ENCODE measurements at places on chromosomes 7 and 10.
A peak's percentile ranks its signal among the peaks of the same experiment; 100 is the strongest.

- no peak for DNase-seq
- no peaks in the 10 kb centered on the region for H3K36me3 ChIP-seq
- H3K4me3 ChIP-seq: no peak overlapping the region
- H3K4me1 ChIP-seq: no peaks in the 10 kb centered on the region
- H3K27me3 ChIP-seq: no peaks in the 10 kb centered on the region
These were observed 44.4 kb downstream of the TACC2 start for GRCh38 chr10:122033224-122033926.

- no peak overlapping the region for H3K27ac ChIP-seq
- no peaks in the 10 kb centered on the region for H3K36me3 ChIP-seq
- DNase-seq: no peak
These were observed 4.3 kb upstream of the LAMB1 start for GRCh38 chr7:108007261-108007660.

DNA sequence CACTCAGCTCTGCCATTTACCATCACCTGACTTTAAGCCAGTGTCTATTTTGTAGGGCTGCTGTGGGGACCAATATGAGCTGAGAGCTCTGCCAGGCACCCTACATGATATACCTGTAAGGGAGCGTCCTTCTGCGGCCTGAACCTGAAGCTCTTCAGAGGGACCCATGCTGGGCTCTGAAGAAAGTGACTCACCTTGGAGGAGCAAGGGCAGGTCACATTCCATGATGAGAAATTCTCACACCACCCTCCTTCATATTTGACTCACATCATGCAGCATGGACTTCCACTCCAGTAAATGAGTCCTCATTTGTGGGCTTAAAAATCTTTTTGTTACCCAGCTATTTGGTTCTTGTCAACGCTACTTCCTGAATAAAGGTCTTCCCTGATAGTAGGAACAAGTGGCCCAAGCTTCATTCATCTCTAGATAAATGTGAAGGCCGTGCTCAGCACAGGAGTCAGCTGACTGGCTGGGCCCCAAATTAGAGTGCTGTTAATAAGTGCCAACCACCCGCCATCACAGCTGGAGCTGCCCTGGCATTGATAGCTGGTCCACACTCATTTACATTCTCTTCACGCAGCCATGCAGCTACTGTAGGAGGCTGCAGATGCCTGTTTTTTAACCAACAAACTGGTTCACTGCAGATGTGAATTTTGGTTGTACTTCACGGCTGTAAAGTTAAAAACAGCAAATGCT, 78.4 kb downstream of the RNF216 start:
- no peaks in the 10 kb centered on the region for H3K27me3 ChIP-seq
- no peak overlapping the region for H3K4me3 ChIP-seq
- no peak overlapping the region for H3K27ac ChIP-seq
- no peak for DNase-seq
- no peaks in the 10 kb centered on the region for H3K4me1 ChIP-seq

DNA sequence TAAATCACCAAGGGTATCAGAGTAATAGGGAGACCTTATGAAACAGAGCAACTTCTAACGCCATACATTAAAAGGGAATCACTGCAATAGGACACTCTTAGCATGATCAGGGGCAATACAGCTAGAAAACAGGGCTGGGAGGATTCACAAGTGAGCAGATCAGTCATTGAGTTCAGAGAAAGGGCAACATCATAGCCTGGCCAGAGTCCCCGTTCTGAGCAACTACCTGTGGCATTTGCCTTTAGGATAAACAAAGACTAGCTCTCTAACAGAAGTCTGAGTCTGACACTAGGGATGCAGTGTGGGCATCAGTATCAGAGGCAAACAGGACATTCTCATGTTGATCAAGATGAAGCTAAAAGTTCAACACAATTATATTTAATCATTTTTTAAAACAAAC, 297.9 kb downstream of the DGKB start:
- no peaks in the 10 kb centered on the region for H3K4me1 ChIP-seq
- H3K36me3 ChIP-seq: no peaks in the 10 kb centered on the region
- DNase-seq: no peak
- H3K27ac ChIP-seq: no peak overlapping the region

- H3K27me3 ChIP-seq: no peaks in the 10 kb centered on the region
- no peaks in the 10 kb centered on the region for H3K36me3 ChIP-seq
- no peak overlapping the region for H3K4me3 ChIP-seq
- DNase-seq: no peak
- no peaks in the 10 kb centered on the region for H3K4me1 ChIP-seq
- no peak overlapping the region for H3K27ac ChIP-seq
These were observed 753.3 kb upstream of the LRRN3 start for GRCh38 chr7:110337646-110338045.

- H3K4me3 ChIP-seq: no peak overlapping the region
- H3K27ac ChIP-seq: no peak overlapping the region
- DNase-seq: no peak
- no peaks in the 10 kb centered on the region for H3K36me3 ChIP-seq
These were observed 80.1 kb upstream of the PRSS1 start for GRCh38 chr7:142669074-142669654.

- no peaks in the 10 kb centered on the region for H3K4me1 ChIP-seq
- H3K36me3 ChIP-seq: no peaks in the 10 kb centered on the region
These were observed 6.4 kb downstream of the NAPEPLD start for GRCh38 chr7:103142494-103142893.

GRCh38 chr10:126170776-126171175, 217.5 kb downstream of the ADAM12 start:
- no peaks in the 10 kb centered on the region for H3K27me3 ChIP-seq
- no peak for DNase-seq
- H3K27ac ChIP-seq: no peak overlapping the region

DNA sequence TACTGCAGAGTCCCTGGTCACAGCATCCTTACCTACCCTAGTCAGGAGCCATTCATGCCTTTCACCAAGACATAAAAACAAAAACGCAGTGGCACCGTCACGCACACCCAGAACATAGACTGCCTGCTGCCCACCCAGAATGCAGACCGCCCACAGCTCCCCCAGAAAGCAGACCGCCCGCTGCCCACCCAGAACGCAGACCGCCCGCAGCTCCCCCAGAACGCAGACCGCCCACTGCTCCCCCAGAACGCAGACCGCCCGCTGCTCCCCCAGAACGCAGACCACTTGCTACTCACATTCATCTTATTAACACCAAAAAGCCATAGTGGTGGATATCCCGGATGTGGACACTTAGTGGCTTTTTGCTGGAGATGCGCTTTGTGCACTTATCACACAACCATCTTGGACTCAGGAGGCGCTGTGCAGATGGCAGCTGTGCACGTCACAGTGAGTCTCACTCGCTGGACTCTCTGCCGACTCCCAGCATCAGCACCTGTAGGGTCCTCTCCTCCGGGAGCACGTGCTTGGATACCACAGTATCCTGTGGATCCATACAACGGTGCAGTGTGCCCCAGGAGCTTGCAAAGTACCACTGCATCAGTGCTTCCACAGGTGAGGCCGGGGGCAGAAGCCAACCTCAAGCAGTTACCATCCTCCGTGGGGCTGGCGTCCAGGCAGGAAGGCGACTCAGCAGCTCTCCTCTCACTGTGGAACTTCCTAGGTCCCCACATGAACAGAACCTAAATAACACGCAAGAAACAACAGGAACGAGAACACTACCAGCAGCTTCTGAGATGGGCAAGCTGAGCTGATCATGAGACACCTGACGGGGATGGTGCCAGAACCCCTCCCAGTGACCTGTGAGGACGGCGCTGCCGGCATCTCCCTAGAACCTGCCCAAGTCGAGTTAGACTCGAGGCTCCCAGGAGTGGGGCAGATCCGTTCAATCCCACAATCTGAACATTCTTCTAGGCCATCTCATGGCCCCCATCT, 161.0 kb downstream of the DIP2C start:
- H3K36me3 ChIP-seq: no peaks in the 10 kb centered on the region
- no peak for DNase-seq
- H3K27ac ChIP-seq: no peak overlapping the region
- H3K4me1 ChIP-seq: no peaks in the 10 kb centered on the region
- H3K27me3 ChIP-seq: no peaks in the 10 kb centered on the region
- no peak overlapping the region for H3K4me3 ChIP-seq

GRCh38 chr7:85025312-85025756, 161.5 kb downstream of the SEMA3D start:
- H3K36me3 ChIP-seq: no peaks in the 10 kb centered on the region
- no peak for DNase-seq
- no peaks in the 10 kb centered on the region for H3K27me3 ChIP-seq
- no peak overlapping the region for H3K27ac ChIP-seq
- H3K4me3 ChIP-seq: no peak overlapping the region

GRCh38 chr10:31343551-31343950, 24.5 kb downstream of the ZEB1 start:
- H3K4me1 ChIP-seq: no peaks in the 10 kb centered on the region
- H3K36me3 ChIP-seq: no peaks in the 10 kb centered on the region
- no peaks in the 10 kb centered on the region for H3K27me3 ChIP-seq
- no peak for DNase-seq

- H3K27me3 ChIP-seq: no peaks in the 10 kb centered on the region
- no peaks in the 10 kb centered on the region for H3K36me3 ChIP-seq
- H3K4me3 ChIP-seq: no peak overlapping the region
These were observed 56.5 kb upstream of the DNAJB6 start for GRCh38 chr7:157280216-157280841.

DNA sequence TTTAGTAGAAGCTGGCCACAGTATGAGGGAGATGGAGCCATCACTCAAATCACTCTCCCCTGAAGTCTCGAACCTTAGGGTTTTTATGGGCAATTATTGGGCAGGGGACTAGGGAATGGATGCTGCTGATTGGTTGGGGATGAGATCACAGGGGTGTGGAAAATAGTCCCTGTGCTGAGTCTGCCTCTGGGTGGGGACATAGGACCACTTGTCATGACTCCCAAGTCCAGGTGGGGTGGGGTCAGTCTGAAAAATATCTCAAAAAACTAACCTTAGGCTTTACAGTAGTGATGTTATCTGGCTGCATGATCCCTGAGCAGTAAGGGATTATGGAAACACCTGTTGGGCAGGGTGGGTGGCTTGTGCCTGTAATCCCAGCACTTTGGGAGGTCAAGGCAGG, 98.6 kb downstream of the XRCC2 start:
- H3K27ac ChIP-seq: no peak overlapping the region
- DNase-seq: no peak
- no peaks in the 10 kb centered on the region for H3K4me1 ChIP-seq
- H3K4me3 ChIP-seq: no peak overlapping the region
- no peaks in the 10 kb centered on the region for H3K27me3 ChIP-seq
- no peaks in the 10 kb centered on the region for H3K36me3 ChIP-seq

DNA sequence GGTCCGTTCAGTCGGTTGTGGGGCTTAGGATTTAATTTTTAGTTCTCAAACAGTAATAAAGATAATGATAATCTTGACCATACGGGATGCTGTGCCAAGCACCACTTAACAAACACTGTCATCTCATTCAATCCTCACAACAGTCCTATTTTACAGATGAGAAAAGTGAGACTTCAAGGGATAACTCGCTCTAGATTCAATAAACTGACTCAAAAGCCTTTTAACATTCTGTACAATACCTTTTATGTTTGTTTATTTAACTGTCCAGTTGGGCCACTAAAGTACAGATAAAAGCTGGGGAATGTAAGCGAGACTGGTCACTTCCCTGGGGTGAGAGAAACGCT, 437 bp upstream of the CFAP69 start:
- no peaks in the 10 kb centered on the region for H3K36me3 ChIP-seq
- no peak overlapping the region for H3K27ac ChIP-seq
- peak overlapping the region; percentile 69 for H3K4me3 ChIP-seq
- H3K4me1 ChIP-seq: no peaks in the 10 kb centered on the region
- no peak for DNase-seq
- no peaks in the 10 kb centered on the region for H3K27me3 ChIP-seq

DNA sequence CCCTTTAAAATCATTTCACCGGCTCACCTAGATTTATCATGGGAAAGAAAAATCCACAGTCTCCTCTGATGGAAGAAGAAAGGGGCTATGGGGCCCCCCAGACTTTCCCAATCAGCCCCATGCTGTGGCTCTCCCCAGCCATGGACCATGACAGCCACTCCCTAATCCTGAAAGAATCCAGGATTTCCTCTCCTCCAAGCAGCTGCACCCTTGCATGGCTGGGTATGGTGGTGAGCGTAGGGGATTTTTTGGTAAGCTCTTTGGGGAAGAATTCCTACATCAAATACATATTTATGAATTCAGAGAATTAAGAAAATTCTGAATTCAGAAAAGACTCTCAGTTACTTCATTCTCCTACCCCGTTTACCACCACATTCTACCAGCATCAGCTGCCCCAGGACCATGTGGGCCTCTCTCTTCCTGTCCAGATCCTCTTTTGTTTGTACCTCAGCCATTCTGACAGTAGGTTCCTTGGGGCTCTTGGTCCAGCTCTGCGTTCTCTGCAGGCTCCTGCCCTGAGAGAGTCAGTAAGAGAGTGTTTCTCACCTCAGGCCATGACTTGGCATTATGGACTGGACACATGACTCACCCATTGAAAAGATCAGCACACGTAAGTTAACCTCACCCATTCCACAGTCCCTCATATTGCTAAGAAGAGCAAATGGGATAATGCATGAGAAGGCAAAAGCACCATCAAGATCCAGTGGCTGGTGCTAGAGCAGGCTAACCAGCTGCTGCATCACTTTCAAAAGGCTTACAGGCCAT, 337.8 kb downstream of the ELMO1 start:
- H3K27me3 ChIP-seq: no peaks in the 10 kb centered on the region
- H3K4me3 ChIP-seq: no peak overlapping the region
- no peak for DNase-seq
- no peak overlapping the region for H3K27ac ChIP-seq
- H3K4me1 ChIP-seq: 0 out of 2 replicates have a peak, but pooled peaks cover 1% of the 10 kb centered on the region

GRCh38 chr7:75739796-75740672, 1.3 kb upstream of the HIP1 start:
- no peak for DNase-seq
- peaks cover 2% of the 10 kb centered on the region for H3K4me1 ChIP-seq
- peak overlapping the region; percentile 83 for H3K4me3 ChIP-seq
- H3K27me3 ChIP-seq: no peaks in the 10 kb centered on the region
- H3K36me3 ChIP-seq: no peaks in the 10 kb centered on the region

GRCh38 chr7:82810558-82811259, 352.0 kb downstream of the PCLO start:
- H3K27me3 ChIP-seq: no peaks in the 10 kb centered on the region
- H3K27ac ChIP-seq: no peak overlapping the region
- no peaks in the 10 kb centered on the region for H3K36me3 ChIP-seq
- no peak for DNase-seq
- H3K4me1 ChIP-seq: no peaks in the 10 kb centered on the region

- no peak overlapping the region for H3K27ac ChIP-seq
- DNase-seq: no peak
- H3K27me3 ChIP-seq: peaks cover 19% of the 10 kb centered on the region
- H3K36me3 ChIP-seq: no peaks in the 10 kb centered on the region
- no peak overlapping the region for H3K4me3 ChIP-seq
These were observed 1.3 kb upstream of the RET start for GRCh38 chr10:43075612-43076003.
